ENCODE measurements at places on chromosomes 1 and 21.

GRCh38 chr1:10832703-10833102 lies 36.3 kb upstream of the CASZ1 start:
- DNase-seq, result no peak

DNA sequence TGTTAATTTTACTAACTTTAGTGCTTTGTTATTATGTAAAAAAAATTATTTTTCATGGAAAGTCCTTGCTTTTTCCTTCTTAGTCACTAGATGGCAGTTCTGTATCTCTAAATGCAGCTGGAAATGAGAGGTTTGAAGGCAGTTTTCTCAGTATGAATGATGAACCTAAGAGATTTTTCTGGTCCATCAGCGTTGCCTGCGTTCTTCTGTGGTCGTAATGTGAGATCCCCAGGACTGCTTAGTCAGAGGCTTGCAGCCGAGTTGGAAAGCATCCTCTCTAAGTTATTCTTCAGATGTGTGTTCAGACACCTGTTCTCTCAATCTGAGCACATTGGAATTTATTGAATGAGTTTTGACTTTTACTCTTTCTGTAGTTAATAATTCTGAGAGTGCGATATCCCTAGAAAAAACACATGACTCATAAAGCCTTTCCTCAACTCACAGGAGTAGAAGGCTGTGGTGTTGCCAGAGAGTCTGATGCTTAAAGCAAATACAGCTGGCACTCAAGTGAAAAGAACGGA lies 99.3 kb downstream of the FMN2 start:
- no peak for DNase-seq

DNA sequence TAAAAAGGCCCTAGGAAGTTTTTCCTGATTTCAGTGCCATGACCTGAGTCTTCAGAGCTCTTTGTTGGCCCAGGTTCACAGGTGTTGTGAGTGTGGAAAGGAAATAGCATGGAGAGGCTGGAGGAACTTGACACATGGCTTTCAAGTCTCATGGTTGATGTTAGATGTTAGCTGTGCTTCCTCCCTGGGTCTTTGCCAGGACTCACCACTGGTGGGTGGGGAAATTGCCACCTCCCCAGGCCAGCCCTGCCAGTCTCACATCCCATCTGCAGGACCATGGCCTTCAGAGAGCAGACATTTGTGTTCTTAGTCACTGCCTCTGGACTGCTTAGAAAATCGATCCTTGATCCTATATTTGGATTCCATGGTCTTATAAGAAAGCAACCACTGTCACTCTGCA lies 383.2 kb downstream of the DISC1 start:
- no peak for DNase-seq

GRCh38 chr21:18917622-18918021 lies 514.0 kb upstream of the TMPRSS15 start:
- DNase-seq, result no peak

DNA sequence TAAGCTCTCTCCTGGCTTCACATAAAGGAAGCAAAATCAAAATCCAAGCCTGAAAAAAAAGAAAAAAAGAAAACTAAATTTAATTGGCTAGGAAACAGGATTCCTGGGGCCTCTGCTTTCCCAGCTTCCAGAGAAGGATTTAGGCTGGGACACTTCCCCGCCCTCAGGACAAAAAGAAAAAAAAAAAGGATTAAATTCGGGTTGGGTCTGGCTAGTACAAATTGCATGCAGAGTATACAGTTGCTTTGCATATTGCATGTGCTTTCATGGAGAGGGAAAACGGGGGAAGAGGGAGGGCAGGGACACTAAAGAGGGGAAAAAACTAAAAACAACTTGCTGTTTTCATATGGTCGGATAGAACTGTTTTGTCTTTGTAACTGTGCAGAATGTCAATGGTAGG lies 42.7 kb downstream of the OLIG1 start:
- no peak for DNase-seq

DNA sequence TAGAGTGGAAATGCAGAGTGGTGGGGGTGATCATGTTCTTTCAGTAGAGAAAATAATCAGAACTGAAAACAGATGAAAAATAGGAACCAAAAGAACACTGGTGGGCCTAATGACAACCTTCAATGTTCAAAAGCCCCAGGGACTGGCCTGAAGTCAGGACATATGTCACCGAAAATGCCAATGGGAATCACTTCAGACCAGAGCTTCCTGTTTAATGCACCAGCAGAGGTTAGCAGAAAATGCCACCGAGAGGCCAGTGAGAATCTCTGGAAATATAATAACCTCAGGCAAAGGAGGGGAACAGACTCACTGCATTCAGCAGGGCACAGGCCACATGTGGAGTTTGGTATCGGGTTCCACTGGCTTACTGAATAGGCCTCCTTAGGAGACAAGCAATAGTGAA lies 15.9 kb upstream of the CD58 start:
- DNase-seq, result no peak

GRCh38 chr1:55526716-55527115 lies 311.6 kb upstream of the USP24 start:
- DNase-seq, result no peak
